Forelimb muscle (tissue), 1 donor: ENCODE measurements at places on chromosomes 2 and 18. TPM values are rescaled to one million over a fixed set of nuclear protein-coding genes. Genes with fewer than 3 reads are reported as not detected.

Gene OR6B2
- polyA plus RNA-seq, result not detected

Gene TFPI
- 38.2 TPM for polyA plus RNA-seq

Gene COLEC11
- polyA plus RNA-seq, result 0.40 TPM

Gene AQP12A
- polyA plus RNA-seq, result 0.76 TPM

Gene C18orf63
- not detected for polyA plus RNA-seq
